ENCODE measurements at places on chromosomes 2 and 18.

GRCh38 chr2:120597595-120598193 is 138.0 kb upstream of the GLI2 start:
- DNase-seq: no peak

GRCh38 chr2:222270396-222270795 is 28.4 kb downstream of the PAX3 start:
- DNase-seq: peak; percentile 40

DNA sequence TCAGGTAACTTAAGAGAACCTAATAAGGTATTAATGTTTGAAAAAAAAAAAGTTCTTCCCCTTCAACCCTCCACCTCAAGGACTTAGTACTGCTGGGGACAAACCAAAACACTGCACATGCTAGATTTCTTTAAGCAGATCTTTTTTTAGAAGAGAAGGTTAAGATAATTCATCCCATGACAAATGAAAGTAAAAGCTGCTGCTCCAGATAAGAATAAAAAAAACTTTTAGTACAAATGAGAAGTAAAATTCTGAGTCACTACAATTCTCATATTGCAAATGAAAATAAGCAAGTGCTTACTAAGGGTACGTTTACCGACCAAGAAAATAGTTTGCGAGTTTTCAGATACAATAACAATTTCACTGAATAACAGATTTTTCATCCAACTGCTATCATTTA is 8.9 kb downstream of the STAM2 start:
- DNase-seq: peak; percentile 50

DNA sequence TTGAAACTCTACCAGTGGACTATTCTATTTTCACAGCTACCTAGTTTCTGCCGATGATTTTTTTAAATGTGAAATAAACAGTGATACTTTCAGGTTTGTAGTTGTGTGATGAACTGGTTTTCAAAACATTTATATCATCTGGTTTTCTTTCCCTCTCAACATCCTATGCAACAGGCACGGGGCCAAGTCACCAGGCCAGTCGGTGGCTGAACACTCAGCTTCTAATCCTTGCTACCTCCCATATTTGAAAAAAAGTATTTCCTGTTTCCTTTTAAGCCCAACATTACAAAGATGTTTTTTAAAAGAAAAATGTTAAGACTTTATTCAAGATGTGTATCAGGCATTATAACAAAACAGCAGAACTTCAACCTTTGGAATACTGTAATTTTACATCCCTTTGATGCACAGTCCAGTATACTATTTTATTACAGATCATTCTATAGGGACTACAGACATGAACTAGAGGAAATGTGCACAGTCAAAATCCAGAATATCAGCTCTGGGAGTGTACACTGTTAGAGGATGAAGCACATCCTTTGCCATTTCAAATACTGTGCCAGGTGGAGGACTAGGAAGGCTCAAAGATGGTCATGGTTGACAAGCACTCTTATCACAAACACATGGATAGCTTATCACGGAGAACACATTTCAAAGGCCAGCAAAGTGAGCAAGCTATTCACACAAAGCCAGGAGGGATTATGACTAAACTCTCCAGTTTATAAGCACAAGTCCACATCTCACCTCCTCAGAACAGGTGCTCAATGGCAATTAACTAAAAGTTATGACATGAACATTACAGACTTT is 14.6 kb downstream of the MRPL35 start:
- DNase-seq: peak; percentile 17

- no peak for DNase-seq
Observed at GRCh38 chr2:101398116-101398821, 11.0 kb upstream of the CREG2 start.

GRCh38 chr18:41618147-41618546 is 336.9 kb upstream of the PIK3C3 start:
- DNase-seq: no peak

- no peak for DNase-seq
Observed at GRCh38 chr2:69993708-69994107, 32.3 kb upstream of the ASPRV1 start.

GRCh38 chr2:66283787-66284186 is 151.1 kb upstream of the MEIS1 start:
- no peak for DNase-seq

DNA sequence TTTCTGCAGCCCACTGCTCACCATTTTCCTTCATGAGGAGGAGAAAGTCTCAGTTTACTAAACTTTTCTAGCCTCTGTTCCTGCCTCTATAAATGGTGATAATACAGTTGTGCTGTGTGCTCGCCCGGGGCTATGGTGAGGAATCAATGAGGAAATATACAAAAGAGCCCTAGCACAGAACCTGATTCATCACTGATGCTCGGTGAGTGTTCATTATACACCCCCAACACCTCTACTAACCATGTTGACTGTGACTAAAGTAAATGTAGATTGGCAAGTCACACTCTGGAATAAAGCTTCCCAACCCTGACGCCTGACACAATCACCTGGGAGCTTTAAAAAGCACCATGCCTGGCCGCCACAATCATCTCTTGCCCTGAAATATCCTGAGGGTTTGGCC is 118.8 kb upstream of the CYP1B1 start:
- no peak for DNase-seq

DNA sequence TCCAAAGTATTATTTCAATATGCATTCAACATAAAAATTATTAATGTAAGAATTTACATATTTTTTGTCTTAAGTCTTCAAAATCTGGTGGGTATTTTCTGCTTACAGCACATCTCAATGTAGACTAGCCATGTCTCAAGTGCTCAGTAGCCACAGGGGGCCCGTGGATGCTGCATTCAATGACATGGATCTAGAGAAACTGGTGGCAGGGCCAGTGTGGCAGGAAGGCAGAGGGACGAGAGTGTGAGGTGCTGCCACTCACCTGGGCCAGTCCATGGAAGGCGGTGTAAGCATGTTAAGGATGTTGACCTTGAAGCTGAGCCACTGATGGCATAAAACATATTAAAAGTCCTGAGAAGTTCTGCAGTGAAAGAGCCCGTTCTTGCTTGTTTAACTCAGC is 6.2 kb upstream of the LIPG start:
- no peak for DNase-seq

- no peak for DNase-seq
Observed at GRCh38 chr2:42767899-42768705, 4.2 kb upstream of the OXER1 start.

DNA sequence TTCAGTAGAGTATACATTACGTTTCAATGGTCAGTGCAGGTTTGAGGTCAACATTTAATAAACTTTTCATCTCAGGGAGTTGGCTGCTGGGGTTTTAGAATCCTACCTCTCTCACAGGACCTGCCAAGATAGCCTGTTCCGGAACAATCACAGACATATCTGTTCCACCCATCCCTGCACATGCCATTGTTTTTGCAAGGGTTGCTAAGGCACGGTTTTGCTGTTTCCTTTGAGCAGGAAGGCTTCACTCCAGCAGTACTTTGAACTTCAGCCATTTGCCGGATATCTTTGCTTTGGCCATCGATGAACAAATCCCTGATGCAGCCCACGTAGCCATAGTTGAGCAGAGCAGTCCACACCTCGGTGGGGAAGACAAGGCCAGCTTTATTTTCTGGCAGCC is 493.8 kb downstream of the NRXN1 start:
- DNase-seq: no peak

DNA sequence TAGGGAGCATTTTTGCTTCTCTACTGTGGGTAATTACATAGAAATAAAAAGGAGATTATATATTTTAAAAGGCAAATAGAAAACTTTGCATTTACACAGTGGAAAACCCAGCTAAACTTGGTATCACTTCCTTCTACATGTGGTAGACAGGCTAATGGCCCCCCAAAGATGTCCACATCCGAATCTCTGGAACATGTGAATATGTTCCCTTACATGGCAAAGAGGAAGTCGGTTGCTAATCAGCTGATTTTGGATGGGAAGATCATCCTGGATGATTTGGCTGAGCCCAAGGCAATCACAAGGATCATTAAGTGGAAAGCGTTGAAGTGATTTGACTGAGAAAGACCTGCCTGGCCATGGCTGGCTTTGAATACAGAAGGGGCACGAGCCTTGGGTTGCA is 26.2 kb downstream of the CREG2 start:
- no peak for DNase-seq

GRCh38 chr2:181311837-181312236 is 145.3 kb upstream of the ITGA4 start:
- no peak for DNase-seq

- peak; percentile 98 for DNase-seq
Observed at GRCh38 chr18:79484661-79485621, 89.2 kb downstream of the NFATC1 start.

GRCh38 chr2:229910832-229911412 is 10.9 kb downstream of the TRIP12 start:
- DNase-seq: peak; percentile 20

DNA sequence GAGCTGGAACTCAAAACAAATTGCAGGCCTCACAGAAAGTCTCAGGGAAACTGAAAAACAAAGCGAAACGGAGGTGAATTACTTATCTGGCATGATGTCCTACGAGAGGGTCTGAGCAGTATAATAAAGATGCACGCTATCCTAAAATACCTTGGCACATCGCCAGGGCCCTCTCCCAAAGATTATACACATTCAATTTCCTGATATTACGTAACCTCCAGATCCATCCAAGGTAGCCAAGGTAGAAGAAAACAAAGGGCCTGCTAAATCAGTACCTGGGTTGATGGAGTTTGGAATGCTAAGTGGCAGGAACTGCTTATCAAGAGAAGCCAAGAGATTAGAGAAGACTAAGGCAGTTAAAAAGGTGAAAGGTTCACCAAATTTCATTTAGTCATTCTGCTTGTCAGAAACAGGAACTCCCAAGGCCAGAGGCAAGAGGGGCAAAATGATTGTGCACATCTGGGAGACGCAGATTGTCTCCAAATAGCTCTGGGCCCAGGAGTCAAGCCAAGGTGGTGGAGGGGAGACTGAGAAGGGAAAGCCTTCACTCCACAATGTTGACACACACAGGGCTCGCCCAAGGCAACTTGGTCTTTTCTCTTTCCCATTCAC is 236.8 kb upstream of the ATP5MC3 start:
- no peak for DNase-seq

Data from EH (cell line).